Activated CD8-positive, alpha-beta memory T cell treated with anti-CD3 and anti-CD28 coated beads for 48 hours (primary cell): ENCODE measurements at places on chromosomes 13 and 19.

DNA sequence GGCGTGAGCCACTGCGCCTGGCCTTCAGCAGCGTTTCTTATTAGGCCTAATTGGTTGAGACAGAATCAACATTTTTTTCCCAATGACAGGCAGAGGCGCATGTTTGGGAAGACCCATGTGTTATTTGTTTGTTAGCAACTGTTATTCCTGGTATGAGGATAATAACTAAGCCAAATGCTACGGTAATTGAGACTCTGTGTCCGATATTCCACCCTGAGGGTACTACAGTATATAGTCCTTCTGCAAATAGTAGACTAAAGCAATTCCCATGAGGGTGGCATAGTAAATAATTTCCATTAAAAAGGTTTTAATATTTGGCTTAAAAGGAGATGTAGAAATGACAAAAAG lies 18.4 kb upstream of the CCL25 start:
- no peak for DNase-seq

DNA sequence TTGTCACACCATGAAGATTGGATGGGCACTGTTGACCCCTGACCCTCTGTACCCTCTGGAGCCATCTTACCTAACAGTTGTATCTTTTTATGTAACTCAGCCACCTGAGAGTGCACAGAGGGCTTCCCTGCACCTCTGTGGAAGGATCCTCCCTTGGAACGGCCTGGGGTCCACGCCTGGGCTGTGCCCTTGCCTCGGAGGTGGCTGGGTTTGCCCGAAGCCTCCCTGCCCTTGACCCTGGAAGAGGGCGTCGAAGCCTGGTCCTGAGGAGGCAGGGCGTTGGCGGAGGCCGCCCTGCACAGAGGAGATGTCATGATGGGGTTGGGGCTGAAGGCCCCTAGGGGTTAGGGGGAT lies 241 bp downstream of the ODAD3 start:
- DNase-seq, result no peak

DNA sequence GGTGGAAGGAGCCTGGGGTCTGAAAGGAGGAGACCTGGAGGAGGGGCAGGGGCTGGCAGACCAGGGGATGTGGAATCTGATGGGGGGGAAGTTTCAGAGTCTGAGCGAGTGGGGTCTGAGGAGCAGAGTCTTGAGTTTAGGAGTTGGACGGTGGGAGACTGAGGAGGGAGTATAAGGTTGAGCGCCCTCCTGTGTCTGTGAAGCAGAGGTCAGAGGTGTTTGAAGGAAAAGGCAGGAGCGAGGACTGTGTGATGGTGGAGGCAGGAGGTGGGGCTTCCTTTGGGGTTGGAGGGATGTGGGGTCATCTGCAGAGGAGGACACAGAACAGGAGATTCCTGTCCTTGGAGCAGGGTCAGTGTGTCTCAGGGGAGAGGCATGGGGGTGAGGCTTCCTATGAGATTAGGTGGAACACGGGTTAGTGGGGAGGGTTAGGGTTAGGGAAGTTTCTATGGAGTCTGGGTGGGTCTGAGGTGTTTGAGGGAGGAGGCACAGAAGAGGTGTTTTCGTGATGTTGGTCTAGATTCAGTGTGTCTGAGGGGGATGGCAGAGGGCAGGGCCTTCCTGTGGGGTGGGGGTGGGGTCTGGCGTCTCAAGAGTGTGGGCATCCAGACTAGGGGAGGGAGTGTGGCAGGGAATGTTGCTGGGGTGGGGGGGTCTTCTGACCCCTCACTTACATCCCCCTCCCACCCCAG lies 8.3 kb downstream of the RYR1 start:
- no peak for DNase-seq

- no peak for DNase-seq
Measured at GRCh38 chr13:71368336-71368735, 498.7 kb downstream of the DACH1 start.

GRCh38 chr19:4639531-4640246 lies 373 bp downstream of the TNFAIP8L1 start:
- DNase-seq, result no peak

GRCh38 chr19:34454091-34454490 lies 25.9 kb downstream of the UBA2 start:
- no peak for DNase-seq

DNA sequence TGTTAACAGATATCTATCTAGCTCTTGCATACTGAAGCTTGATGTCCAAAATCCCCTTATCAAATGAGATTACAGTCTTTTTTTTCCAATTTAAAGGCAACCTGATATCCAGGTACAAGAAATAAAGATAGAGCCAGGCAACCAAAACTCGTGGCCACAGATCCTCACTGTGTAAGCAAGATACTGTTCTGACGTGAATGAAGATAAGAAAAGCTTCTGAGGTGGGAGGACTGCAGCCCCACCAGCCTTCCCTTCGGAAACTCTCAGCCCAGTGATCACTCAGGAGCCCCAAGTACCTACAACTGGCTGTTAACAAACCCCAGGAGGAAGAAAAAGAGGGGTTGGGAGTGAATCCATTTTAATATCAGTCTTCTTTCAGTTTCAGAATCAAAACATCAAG lies 191.6 kb downstream of the EFNB2 start:
- DNase-seq, result no peak

- no peak for DNase-seq
Measured at GRCh38 chr13:40624383-40624782, 42.1 kb downstream of the FOXO1 start.

- DNase-seq, result no peak
Measured at GRCh38 chr13:97231829-97232196, 9.7 kb downstream of the MBNL2 start.

DNA sequence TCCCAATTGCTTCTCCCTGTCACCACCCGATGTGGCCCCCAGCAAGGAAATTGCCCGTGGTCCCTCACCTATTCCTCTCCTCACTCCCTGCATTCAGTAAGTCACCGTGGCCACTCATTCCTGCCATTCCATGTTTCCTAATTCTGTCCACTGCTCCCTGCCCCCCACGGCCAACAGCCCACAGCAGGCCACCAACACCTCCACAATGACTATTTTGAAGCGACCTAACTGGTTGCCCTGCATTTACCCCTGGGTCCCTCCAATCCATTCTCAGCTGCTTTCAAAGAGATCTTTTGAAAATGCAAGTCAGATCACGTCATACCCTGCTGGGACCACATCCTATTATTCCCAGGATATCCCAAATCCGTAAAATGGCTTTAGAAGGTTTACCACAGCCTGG lies 210.4 kb downstream of the DCLK1 start:
- no peak for DNase-seq

- no peak for DNase-seq
Measured at GRCh38 chr19:19687090-19687489, 18.5 kb downstream of the ZNF101 start.

GRCh38 chr19:29549105-29550070 lies 23.6 kb downstream of the VSTM2B start:
- no peak for DNase-seq

- DNase-seq, result no peak
Measured at GRCh38 chr13:108561149-108561548, 68.3 kb upstream of the MYO16 start.

DNA sequence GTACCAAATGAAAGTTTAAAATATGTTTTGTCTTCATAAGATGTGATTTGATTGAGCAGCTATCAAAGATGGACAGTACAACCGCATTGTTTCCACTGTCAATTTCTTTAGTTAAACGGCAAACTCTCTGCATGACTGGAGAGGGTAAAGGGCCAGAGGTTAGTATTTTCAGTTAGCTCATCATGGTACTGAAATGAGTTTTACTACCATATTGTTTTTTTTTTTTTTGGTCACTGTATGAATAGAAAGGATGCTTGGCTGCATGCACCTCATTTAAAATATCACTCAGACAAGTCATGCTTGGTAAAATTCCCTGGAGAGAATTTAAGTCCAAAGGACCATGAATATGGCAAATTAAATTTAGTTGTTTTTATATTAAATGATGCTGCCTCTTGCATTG lies 942.1 kb upstream of the SPRY2 start:
- DNase-seq, result no peak

- DNase-seq, result no peak
Measured at GRCh38 chr19:47005873-47006272, 13.8 kb upstream of the NPAS1 start.

GRCh38 chr13:101915331-101915730 lies 462.9 kb downstream of the ITGBL1 start:
- DNase-seq, result no peak

GRCh38 chr19:2309734-2310362 lies 1.9 kb upstream of the LINGO3 start:
- no peak for DNase-seq

DNA sequence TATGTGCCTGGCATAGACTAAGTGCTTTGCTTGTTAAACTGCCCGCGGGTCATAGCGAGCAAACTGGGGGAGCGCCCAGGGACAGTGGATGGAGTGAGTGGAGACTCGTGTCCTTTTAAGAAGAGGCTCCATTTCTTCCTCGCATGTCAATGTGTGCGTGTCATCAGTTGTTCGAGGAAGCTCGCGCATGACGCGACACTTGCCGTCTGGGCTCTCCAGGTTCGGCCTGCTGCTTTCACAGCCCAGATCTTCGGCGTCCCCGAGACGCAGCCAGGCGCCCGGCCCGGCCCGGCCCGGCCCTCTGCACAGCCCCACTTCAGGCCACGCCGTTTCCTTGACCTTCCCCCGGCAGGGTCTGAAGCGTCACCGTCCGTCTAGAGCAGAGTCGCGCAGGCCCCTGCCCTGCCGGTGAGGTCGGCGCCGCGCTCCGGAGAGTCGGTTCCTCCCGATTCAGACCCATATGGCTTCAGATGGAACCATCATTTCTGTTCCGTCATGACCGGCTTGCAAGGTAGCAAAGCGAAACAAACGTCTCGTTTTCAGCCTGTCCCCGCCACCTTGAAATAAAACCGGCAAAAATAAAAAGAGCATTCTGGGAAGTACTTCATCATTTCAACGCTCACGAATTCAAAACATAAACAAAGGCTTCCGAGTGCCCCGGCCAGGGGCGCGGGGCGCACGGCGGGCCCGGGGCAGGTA lies 599 bp upstream of the ARHGEF7 start:
- DNase-seq, result no peak

GRCh38 chr19:48858984-48859710 lies 9.3 kb downstream of the PLEKHA4 start:
- DNase-seq, result no peak

- DNase-seq, result no peak
Measured at GRCh38 chr19:9500796-9501195, 2.4 kb upstream of the ZNF560 start.

DNA sequence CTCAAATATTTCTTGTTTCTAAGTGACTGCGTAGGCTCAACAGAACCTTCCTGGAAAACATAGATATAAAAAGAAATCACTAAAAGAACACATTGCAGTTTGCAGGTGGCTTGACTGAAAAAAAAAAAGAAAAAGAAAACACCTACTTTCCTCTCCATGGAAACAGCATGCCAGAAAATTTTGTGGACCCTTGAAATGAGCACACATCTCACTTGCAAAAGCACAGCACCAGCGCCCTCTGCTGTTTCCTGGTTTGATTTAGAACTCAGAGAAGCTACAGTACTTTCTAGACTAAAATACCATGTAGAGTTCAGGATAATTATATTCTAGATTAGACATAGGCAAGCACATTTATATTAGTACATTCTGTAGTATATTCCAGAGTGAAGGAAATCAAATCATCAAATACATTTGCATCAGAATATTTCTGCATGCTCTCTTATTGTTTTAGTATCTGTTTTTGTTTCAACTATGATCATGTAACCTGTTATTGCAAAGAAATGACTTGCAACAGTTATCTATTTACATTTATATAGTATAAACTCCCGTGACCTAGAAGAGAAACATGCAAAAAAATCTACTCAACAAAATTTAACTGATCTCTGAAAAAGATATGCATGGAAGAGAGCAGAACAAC lies 22.3 kb upstream of the XPO4 start:
- DNase-seq, result peak; percentile 15

GRCh38 chr13:25920931-25921330 lies 130.9 kb downstream of the SHISA2 start:
- DNase-seq, result no peak

GRCh38 chr13:97946951-97947588 lies 6.4 kb upstream of the IPO5 start:
- no peak for DNase-seq

GRCh38 chr13:52104624-52105023 lies 24.2 kb downstream of the NEK5 start:
- no peak for DNase-seq

GRCh38 chr19:30109565-30109964 lies 167.5 kb downstream of the URI1 start:
- no peak for DNase-seq

DNA sequence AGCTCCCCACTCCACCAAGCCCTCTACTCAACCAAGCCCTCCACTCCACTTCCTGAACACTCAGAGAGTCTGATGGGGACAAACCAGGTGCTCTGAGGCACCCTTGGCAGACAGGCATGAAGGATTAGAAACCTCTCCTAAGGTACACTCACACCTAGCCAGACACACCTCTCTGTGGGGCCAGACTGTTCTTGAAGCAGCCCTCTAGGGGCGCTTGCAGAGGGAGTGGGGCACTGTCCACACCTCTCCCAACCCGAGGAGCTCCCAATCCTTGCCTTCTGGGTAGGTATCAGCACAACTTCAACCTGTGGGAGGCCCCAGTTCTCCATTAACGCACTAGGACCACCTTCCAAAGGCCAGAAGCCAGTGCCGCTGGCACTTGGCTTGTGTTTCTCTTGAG lies 108.7 kb upstream of the VSTM2B start:
- no peak for DNase-seq

- no peak for DNase-seq
Measured at GRCh38 chr19:21210037-21210621, 68.3 kb downstream of the ZNF431 start.

- DNase-seq, result no peak
Measured at GRCh38 chr19:58366585-58367430, 4.3 kb upstream of the ZNF497 start.

DNA sequence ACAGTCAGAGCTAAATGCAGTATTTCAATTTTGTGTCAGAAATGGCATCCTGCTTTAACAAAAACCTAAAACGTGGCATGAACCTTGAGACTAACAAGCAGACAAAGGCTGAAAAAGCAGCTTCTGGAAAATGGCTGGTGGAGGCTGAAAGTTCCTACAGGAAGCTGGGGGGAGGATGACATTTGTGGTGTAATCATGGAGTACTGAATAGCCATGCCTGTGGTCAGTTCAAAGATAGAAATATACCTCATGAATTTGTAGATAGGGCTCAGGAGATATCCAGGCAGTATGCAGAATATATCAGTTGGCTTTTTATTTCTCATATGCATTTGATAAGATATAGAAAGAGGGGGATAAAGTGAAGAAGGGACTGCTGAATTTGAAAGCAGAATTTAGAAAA lies 181.7 kb downstream of the UQCRFS1 start:
- no peak for DNase-seq

DNA sequence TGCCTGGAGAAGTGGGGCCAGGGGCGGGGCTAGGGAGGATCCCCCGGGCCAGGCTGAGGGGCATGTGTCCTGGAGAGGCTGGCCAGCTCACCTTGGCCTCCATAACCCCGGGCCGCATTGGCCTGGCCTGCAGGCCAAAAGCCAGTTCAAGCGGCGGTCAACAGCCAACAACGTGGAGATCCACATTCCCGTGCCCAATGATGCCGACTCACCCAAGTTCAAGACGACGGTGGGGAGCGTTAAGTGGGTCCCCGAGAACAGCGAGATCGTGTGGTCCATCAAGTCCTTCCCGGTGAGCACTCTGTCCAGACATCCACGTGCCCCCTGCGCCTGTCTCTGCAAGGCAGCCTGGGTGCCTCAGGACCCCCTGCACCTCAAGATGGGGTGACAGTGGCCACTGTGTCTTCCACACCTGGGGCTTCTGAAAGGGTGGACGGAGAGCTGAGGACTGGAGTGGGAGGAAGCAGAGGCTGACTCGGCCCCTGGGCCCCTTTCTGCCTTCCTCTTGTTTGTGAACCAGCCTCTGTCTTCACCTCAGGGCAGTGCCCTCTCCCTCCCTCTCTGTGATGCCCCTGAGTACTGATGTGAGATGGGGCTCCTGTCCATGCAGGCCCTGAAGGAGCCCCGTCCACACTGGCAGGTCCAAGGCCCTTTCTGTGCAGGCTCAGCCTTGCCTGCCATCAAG lies 31.1 kb downstream of the AP1M1 start:
- no peak for DNase-seq
